ENCODE measurements at places on chromosomes 7 and 10. TPM values are rescaled to one million over a fixed set of nuclear protein-coding genes. Genes with fewer than 3 reads are reported as not detected.

DNA sequence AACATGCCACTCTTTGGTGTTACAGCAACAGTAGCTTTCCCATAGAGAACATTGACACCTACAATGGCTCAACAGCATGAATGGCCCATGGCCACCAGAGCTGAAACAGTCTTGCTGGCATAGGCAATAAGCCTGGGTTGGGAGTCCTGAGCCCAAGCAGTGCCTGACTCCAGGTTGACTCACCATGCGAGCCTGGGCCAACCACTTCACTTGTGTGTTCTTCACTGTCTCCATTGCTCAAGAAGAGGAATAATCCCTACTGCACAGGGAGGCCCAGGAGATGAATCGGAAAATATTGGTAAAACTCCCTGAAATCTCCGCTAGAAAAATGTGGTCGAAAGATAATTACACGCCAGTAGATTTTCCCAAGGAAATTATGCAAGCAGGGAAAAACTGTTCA, 89.2 kb upstream of the INHBA start:
- H3K36me3 ChIP-seq: no peaks in the 10 kb centered on the region
- no peak for DNase-seq
- no peaks in the 10 kb centered on the region for H3K4me1 ChIP-seq
- no peak overlapping the region for H3K4me3 ChIP-seq
- H3K27ac ChIP-seq: no peak overlapping the region

DNA sequence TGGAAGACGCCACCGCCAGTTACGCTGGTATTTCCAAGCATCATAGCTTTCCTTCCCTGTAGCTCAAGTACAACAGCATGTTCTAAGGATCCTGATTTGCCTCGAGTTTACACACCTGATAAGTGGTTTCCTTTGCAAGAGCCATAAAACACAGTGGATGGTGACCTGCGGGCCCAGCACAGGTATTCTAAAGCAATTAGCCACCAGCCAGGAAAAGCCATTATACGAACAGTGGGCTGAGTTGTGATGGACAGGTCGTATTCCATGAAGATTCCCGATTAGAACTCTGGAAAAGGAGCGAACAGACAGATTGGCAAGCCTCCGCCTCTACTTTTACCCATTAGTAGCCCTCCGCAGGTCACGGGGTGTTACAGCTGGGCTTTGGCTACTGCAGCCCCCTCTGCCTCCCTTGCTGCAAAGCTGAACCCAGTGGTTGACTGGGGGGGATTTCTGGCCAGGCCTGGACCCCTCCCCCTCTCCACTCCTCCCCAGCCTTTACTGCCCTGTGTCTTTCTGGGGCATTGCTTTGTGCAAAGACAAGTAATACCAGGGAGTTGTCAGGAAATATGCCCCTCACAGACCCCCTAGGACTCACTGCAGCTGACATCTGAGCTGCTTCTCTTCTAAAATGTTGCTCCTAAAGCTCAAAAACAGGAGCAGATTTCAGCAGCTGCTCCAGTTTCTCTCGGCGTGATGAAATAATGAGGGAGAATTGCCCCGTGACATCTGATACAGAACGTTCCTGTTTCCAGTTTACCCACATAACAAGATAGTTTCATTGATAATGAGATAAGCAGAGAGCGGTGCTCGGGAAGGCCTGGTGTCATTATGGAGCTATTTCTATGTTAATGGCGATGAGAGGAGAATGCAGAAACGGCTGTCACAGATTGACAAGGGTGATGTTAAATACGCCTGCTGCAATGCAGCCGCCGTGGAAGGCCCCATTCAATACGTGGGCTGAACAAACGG, 214.4 kb downstream of the CCSER2 start:
- H3K4me3 ChIP-seq: no peak overlapping the region
- H3K27me3 ChIP-seq: peaks cover 22% of the 10 kb centered on the region
- H3K4me1 ChIP-seq: peaks cover 12% of the 10 kb centered on the region
- no peak overlapping the region for H3K27ac ChIP-seq
- H3K36me3 ChIP-seq: no peaks in the 10 kb centered on the region

DNA sequence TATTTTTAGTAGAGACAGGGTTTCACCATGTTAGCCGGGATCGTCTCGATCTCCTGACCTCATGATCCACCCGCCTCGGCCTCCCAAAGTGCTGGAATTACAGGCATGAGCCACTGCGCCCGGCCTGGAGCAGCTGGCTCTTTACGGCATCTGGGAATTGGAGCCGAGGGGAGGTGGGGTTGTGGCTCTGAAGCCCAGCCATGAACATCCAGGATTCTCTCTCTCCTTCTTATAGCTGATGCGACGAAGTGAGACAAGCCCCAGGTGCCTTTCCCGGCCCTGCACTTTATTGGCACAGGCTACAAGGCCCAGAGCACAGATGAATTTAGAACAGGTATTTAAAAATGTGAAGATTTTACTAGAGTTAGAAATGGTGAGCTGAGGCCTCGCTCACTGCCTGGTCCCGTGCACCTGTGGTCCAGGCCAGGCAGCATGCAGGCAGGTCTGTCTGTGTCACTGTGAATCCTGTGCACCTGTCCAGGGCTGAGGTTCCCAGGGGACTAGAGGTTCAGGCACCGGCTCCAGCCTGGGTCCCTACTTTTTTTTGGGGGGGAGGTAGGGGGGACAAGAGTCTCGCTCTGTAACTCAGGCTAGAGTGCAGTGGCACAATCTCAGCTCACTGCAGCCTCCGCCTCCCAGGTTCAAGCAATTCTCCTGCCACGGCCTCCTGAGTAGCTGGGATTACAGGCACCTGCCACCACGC, 379.7 kb upstream of the FOXK1 start:
- H3K4me3 ChIP-seq: no peak overlapping the region
- H3K4me1 ChIP-seq: no peaks in the 10 kb centered on the region
- H3K27ac ChIP-seq: no peak overlapping the region
- H3K36me3 ChIP-seq: no peaks in the 10 kb centered on the region

GRCh38 chr10:29774475-29774874, 139.7 kb upstream of the SVIL start:
- H3K4me3 ChIP-seq: no peak overlapping the region
- no peak for DNase-seq
- no peaks in the 10 kb centered on the region for H3K27me3 ChIP-seq
- peaks cover 8% of the 10 kb centered on the region for H3K4me1 ChIP-seq
- H3K27ac ChIP-seq: no peak overlapping the region

Gene EPHB4
- total RNA-seq: 8.4 TPM

Gene DLX6
- total RNA-seq: not detected

Gene GLI3
- total RNA-seq: 0.28 TPM
